ENCODE measurements at places on chromosomes 7 and 10. TPM values are rescaled to one million over a fixed set of nuclear protein-coding genes. Genes with fewer than 3 reads are reported as not detected.

Gene GRM8
- total RNA-seq, result not detected

Gene AKR1C1
- total RNA-seq, result 514 TPM

Gene ZNF727
- not detected for total RNA-seq

Gene SHTN1
- 30.8 TPM for total RNA-seq

Gene PON3
- total RNA-seq, result 29.1 TPM

Gene GRM3
- not detected for total RNA-seq

Gene OR9A2
- not detected for total RNA-seq

Gene SDHAF3
- total RNA-seq, result 16.6 TPM
